ENCODE measurements at places on chromosomes 6 and 20.

DNA sequence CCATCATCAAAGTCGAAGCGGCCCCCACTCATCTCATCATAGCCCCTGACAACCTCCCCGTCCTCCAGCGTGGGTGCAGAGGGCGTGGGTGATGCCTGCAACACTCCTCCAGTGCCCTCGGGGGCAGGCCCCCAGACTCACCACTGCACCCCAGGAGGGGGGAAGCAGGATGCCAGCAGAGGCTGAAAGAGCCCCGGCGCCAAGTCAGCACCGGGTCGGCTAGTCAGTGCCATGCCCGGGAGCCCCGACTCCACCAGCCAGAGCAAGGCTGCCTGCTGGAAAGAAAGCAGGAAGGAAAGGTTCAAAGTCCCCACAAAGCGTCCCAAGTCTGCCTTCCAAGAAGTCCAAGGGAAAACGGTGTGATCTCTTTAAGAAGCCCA, 324 bp downstream of the JPH2 start:
- peak; percentile 48 for DNase-seq

DNA sequence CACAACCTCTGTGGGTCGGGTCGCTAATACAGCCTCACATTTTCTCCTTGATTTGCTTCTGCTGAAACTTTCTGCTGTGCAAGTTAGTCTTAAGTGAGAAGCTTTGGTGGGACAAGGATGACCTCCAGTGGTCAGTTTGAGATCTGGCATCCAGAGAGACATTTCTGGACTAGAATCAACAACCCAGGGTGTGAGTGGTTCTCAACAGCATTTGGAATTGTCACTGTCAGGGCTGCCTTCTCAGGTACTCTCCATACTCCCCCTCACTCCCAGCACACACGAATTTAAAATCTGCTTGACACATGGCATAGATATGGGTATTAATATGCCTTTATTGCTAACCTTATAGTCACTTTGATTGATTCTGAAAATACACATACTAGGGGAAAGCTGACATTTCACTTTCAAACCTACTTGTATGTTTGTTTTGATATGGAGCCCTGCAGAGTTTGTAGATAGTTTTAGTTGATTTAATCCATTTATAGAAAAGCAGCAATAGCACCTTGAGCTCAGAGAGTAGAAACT, 13.2 kb downstream of the OTOR start:
- peak; percentile 64 for DNase-seq

DNA sequence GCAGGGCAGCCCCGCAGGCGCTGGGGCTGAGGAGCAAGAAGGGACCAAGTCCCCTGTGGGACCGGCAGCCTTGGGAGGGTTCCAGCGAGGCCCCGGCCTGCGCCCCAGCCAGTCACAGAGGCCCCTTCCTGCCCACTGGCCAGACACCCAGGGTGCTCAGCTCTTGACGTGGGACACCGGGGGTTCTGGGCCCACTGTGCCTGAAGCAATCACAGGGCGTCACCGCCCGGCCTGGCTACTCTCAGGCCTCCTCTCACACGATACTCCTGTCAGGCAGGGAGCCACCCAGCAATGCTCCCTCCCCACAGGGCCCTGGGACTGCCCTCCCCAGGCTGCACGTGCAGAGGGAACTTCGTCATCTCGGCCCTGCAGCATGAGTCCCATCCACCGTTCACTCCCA, 14.5 kb downstream of the TAF4 start:
- no peak for DNase-seq

DNA sequence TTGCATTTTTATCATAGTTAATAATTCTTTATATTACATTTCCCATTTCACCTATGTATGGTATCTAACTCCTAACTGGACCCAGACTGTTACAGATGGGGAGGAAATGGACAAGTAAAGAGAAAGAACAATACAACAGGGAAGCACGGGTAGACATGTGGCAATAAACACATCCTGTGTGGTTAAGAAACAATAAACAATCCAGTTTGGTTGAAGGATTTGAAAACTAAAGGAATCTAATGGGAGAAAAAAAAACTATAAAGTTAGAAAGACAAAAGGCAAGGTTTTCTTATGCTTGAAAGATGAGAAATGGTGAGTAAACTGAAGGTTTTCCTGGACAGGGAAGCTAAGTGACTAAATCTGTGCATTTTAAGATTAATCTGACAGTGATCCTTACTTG, 34.9 kb upstream of the ALDH8A1 start:
- DNase-seq = peak; percentile 71

DNA sequence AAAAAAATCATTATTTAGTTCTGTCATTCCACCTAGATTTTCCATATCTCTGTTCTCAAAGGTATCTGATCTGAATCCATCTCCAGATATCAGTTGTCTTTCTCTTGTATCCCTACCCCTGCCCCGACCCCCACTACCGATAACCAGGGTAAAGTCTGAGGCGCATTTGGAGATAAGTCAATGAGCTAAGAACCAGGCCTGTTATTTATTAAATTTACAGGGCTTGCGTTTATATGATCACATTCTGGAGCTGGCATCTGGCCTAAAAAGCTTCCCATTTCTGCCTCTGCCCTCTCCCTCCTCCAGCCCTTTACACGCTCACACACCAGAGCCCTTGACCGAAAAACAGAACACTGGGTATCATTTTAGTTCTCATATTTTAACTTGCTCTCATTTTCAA, 144.7 kb downstream of the ALDH8A1 start:
- DNase-seq = no peak

DNA sequence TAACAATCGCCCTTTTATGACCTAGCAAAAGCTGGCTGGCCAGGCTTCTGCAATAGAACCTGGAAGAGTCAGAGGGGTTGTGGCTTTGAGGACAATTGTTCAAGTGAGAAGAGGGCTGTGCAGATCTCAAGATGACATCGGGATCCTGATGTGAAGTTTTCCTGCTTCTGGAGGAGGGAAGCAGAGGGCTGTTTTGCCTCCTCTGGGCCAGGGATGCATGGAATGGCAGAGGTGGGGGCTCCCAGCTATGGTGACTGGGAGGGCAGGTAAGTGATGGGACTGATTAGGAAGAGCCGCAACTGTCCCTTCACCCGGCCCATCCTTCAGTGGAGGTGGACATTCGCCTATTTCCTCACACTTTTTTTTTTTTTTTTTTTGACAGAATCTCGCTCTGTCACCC, 43.4 kb upstream of the BLCAP start:
- no peak for DNase-seq

- DNase-seq = peak; percentile 33
These were observed 107.7 kb upstream of the ATXN1 start for GRCh38 chr6:16868968-16869367.

DNA sequence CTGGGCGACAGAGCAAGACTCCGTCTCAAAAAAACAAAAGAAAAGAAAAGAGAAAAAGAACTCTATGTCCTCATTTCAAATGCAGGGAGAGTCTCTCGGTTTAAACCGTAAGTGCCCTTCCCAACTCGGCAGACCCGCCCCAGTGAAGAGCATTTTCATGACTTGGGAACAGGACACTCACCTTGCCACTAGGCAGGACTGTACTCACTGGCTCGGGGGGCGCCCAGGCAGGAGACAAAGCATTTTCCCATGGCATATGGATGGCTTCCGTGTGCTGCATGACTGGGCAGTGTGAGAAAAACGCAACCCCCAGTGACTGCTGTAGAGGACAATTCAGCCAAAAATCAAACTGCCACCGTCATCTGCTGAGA, 23.7 kb upstream of the MRGBP start:
- DNase-seq = no peak

DNA sequence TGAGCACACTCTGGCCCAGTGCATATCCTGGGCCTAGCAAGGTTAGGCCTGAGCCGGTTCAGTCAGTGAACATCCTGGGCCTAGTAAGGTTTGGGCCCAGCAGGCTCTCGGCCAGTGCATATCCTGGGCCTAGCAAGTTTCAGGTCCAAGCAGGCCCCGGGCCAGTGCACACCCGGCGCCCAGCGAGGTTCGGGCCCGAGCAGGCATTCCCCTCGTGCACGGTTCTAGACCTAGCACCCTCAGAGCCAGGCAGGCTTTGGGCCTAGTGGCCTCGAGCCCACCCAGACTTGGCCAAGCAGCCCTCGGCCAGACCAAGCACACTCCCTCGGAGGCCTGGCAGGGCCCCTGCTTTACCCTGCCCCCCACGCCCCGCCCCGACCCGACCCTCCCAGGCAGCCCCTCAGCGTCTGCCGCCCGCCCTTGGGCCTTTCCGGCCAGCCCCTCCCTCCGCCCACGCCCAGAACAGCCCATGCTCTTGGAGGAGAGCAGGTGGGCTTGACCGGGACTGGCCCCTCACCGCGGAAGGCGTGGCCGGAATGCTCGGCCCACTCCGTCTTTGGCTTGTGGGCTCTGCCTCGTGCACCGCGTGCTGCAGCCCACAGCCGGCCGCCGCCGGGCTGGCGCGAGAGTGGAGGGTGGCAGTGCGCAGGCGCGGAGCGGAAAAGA, at the start of gene CTCFL:
Gene CTCFL, minus strand, starts transcription at position 630 of the 666 bp plus-strand sequence. CDS start 935 bp downstream, outside the sequence.
- DNase-seq = no peak

DNA sequence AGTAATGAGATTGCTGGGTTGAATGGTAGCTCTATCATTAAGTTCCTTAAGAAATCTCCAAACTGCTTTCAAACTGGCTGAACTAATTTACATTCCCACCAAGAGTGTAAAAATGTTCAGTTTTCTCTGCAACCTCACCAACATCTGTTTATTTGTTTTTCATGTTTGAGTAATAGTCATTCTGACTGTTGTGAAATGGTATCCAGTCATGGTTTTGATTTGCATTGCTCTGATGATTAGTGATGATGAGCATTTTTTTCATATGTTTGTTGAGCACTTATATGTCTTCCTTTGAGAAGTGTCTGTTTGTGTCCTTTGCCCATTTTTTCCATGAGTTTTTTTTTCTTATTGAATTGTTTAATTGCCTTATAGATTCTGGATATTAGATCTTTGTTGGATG, 24.9 kb downstream of the DEFB125 start:
- no peak for DNase-seq

- no peak for DNase-seq
These were observed 11.9 kb upstream of the ZFAND3 start for GRCh38 chr6:37807656-37808055.

GRCh38 chr6:10347561-10348327, 67.1 kb downstream of the TFAP2A start:
- peak; percentile 95 for DNase-seq

GRCh38 chr6:37072526-37072925, 67.1 kb downstream of the FGD2 start:
- no peak for DNase-seq

DNA sequence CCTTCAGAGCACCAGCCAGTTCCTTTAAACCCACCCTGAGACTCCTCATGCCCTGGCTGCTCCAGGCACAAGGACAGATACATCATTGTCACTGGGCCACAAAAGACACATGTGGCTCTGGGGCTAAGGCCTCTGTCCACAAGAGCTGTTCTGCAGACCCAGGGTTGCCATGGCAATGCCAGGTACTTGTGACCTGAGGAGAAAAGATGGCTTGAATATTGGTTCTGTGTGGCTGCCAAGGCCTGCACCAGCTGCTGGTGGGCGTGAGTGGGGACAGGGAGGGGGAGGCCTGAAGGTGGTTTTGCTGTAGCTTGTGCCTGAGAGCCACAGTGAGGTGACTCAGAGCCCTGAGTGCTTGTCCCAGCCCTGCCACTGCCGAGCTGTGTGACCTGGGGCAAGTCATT, 31.8 kb downstream of the SAYSD1 start:
- DNase-seq = no peak

DNA sequence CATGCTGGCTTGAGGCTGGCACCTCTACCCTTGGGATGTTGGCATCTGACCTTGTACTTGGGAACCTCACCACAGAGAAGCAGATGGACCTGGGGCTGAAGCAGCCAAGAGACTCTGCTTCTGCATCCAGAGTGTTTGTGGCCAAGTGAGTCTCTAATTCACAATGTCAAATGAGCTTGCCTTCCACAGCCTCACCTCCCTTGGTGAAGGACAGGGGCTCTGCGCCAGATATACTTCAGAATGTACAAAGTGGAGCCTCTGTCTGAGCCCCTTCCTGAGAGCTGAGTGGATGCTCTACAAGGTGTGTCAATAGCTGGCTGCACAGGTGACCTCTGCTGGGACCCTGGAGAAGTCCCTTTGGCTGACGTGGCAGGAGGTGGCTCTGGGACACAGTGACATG, 508.9 kb downstream of the CDH26 start:
- DNase-seq = no peak

GRCh38 chr6:15427331-15428070, 181.6 kb downstream of the JARID2 start:
- DNase-seq = no peak

DNA sequence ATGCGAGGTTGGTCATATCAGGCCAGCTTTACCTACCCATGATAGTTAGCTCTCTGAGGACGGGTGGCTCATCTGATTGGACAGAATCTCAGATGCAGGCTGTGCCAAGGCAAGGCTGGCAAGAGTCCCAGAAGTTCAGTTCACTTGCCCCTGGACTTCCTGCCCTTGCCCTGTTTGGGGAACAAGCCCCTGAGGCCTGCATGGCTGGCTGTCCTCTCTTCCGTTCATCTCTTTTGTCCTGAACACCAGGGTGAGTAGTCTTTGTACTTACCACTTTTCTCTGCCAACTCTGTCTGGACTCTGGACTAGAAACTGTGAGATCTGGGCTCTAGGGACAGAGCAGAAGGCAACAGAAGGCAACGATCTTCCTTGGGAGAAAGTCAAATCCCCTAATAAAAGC, 769.9 kb downstream of the QKI start:
- DNase-seq = no peak

GRCh38 chr6:130725551-130725950, 101.7 kb upstream of the SMLR1 start:
- DNase-seq = no peak

- no peak for DNase-seq
These were observed 90.1 kb upstream of the FERMT1 start for GRCh38 chr20:6212903-6213302.

DNA sequence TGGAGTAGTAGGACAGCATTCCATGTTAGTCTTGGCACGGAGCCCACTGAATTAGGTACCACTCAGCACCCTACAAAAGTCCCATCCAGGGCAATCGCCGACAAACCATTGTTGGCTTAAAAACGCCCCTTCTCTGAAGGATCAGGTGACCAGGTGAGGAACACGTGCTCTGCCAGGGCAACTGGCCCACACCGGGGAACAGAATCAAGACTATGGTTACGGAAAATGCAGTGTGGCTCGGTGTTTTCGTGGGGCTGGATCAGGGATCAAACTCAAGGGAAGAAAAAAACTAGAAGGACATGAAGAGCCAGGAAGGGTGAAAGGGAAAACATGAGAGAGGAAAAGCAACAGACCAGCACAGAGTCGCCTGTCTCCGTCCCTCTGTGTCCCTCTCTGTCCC, 177.8 kb upstream of the ARID1B start:
- DNase-seq = no peak

DNA sequence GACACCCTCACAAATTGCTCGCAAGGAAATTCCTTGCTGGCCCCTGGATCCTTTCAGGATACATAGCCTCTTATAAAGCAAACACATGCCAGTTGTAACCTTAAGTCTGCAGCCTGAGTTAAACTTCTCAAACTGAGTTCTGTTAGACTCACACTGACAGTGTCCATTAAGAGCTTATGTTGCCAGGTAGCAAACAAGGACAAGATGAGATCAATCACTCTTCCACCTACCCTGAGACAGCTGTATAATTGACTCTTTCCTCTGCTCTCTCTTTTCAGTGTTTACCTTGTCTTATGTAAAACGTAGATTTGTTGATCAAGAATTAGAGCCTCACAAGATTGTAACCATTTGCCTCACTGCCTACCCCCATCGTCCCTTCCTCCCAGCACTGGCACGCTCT, 359.8 kb downstream of the EPM2A start:
- DNase-seq = no peak

GRCh38 chr6:146410851-146411595, 132.6 kb upstream of the RAB32 start:
- no peak for DNase-seq

- DNase-seq = no peak
These were observed 13.0 kb upstream of the CLDN20 start for GRCh38 chr6:155250701-155251381.
